ENCODE measurements at places on chromosomes 7 and 10.

DNA sequence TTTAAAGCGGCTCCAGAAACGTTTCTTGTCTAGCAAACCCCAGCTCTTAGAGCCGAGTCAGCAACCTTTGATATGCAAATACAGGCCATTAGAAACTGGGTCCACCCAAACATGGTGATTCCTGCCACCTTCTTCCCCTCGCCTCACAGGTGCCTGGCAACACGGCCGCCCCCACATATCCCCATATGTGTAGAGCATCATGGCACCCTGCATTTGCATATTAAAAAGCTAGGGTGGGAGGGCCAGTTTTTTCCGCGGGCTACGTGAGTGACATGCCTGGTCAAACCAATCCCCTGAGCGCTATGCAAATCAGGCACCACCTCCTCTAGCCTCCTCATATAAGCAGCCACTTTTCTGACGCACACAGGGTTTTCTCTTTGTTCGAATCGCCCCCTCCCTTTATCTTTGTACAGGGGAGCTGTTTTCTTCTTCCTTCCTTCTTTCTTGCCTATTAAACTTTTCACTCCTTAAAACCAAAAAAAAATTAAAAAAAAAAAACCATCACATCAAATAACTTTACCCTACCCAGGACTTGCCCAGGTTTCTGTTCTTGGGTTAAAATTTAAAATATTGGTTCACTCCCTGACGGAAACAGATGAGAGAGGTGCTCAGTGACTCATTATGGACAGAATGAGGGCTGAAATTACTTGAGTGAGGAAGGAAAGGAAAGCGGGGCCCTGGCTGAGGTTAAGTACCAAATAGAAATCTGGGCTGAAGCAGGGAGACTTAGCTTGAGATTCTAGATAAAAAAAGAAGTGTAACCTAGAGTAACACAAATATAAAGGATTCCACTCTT lies 59.8 kb downstream of the COA1 start:
- no peaks in the 10 kb centered on the region for H3K36me3 ChIP-seq
- H3K4me3 ChIP-seq, result no peak overlapping the region
- H3K27ac ChIP-seq, result peak overlapping the region; percentile 9
- peaks cover 22% of the 10 kb centered on the region for H3K4me1 ChIP-seq

GRCh38 chr10:124025660-124026588 lies 67.5 kb downstream of the CHST15 start:
- no peaks in the 10 kb centered on the region for H3K4me1 ChIP-seq
- no peaks in the 10 kb centered on the region for H3K27me3 ChIP-seq
- no peak overlapping the region for H3K4me3 ChIP-seq
- DNase-seq, result peak; percentile 31
- H3K27ac ChIP-seq, result no peak overlapping the region

DNA sequence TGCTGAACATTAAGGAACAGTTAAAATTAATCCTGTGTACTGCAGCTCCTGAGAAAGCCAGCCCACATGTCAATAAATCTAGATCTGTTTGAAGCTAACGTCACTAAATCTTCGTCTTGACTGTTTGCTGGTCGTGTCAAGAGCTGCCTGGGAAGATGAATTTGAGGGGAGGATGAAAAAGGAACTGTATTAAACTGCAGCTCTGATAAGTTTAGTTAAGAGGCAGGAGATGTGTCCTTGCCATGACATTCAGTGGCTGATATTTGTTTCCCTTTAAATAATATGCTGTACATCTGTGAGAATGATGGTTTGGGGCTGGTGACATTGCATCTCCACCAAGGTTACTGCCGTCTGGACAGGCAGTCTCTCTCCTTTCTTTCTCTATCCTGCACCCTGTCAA lies 435.3 kb downstream of the LRMDA start:
- H3K27ac ChIP-seq, result no peak overlapping the region
- no peak overlapping the region for H3K4me3 ChIP-seq
- no peaks in the 10 kb centered on the region for H3K36me3 ChIP-seq

DNA sequence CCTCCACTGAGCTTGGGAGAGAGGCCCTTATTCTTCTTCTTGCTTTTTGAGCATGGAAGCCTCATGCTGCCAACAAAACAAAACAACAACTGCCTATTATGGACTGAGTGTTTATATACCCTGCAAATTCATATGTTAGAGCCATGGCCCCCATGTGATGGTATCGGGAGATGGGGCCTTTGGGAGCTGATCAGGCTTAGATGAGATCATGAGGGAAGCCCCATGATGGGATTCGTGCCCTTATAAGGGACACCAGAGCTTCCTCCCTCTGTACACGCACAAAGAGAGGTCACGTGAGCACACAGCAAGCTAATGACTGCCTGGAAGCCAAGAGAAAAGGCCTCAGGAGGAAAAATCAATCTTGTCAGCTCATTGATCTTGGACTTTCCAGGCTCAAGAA lies 235.0 kb downstream of the FANK1 start:
- H3K4me3 ChIP-seq, result no peak overlapping the region
- no peaks in the 10 kb centered on the region for H3K36me3 ChIP-seq
- no peak for DNase-seq
- H3K4me1 ChIP-seq, result no peaks in the 10 kb centered on the region
- H3K27ac ChIP-seq, result no peak overlapping the region

DNA sequence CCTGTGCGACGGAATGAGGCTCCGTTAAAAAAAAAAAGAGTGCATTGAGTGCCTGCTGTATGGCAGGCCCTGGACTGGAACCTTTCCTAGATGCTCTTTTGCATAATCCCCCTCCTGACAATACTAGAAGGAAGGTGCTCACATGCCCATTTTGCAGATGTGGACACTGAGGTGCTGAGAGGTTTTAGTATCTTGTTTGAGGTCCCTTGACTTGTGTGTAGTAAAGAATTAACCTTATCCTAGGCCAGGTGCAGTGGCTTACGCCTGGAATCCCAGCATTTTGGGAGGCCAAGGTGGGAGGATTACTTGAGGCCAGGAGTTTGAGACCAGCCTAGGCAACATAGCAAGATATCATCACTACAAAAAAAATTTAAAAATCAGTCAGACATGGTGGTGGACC lies 46.6 kb downstream of the TMEM130 start:
- H3K4me1 ChIP-seq, result no peaks in the 10 kb centered on the region
- no peak overlapping the region for H3K4me3 ChIP-seq
- DNase-seq, result no peak
- no peak overlapping the region for H3K27ac ChIP-seq

DNA sequence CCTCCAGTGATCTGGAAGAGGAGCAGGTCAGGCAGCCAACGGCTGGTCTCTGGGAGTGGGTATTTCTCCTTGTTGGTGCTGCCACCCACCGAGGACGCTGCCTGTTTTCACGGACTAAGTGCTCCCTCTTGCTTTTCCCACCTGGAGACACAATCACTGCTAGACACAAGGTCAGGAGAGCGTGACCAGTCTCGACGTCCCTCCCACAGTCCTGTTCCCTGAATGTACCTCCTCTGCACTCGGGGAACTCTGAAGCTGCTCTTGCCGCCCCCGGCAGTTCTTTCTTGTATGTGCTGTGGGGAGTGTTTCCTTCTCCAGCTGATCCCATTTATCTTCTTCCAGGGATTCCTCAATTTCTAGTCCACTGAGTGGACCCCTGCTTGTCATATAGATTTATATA lies 89.4 kb downstream of the CYTH3 start:
- no peak overlapping the region for H3K27ac ChIP-seq
- H3K4me1 ChIP-seq, result peaks cover 5% of the 10 kb centered on the region
- H3K4me3 ChIP-seq, result no peak overlapping the region
- no peaks in the 10 kb centered on the region for H3K36me3 ChIP-seq
- H3K27me3 ChIP-seq, result no peaks in the 10 kb centered on the region
- DNase-seq, result no peak

DNA sequence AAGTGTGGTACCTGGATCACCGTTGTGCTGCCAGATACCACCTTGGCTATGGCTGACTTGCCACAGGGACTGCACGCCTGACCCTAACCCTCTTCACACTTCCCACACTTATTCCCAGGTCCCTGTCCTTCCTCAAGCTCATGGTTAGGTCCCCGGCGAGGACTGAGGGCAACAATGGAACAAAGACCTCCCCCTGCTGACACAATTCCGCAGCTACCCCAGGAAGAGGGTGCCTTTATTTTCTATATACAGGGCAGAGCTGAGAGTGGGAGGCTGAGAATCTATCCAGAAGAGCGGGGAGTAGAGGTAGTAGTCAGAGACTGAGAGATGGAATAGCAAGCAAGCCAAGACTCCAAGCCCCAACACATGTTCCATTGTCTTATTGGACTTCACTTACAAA lies 118.1 kb upstream of the SEM1 start:
- H3K36me3 ChIP-seq, result no peaks in the 10 kb centered on the region
- no peak overlapping the region for H3K4me3 ChIP-seq
- no peaks in the 10 kb centered on the region for H3K27me3 ChIP-seq
- no peaks in the 10 kb centered on the region for H3K4me1 ChIP-seq

DNA sequence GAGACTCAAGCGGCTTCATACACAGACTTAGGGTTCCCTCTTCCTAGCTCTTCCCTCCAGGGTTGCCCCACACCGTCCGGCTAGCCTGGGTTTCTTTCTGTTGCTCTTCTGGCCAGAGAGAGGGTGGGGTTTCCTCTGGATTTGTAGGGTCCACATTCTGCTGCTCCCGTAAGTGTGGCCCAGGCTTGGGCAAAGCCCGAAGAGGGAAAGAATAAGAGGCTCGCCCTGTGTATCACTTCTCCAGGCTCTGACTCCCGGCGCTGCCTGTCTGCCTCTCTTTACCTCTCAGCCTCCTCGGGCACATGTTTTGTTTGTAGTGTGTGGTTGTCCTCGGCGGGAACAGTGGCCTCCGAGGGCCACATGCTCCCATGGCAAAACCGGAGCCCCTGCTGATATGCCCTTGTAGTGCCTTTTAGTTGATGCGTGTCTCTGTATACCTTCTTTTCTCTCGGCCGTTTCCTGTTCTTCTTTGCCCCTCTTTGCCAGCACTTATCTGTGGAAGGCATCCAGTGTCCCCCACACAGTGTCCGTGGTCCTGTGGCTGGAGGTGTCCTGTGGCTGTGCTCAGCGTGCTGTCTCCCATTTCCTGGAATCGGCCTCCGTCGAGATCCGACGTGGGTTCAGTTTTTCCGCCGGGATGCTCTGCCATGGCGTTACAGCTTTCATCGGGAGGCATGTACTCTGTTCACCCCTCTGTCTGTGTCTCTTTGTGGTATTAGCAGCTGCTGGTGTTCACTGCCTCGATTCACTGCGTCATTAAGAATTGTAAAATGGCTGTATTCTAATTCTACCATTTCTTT lies 102.9 kb downstream of the INPP5A start:
- no peak for DNase-seq
- no peaks in the 10 kb centered on the region for H3K36me3 ChIP-seq
- no peak overlapping the region for H3K4me3 ChIP-seq
- no peaks in the 10 kb centered on the region for H3K27me3 ChIP-seq

DNA sequence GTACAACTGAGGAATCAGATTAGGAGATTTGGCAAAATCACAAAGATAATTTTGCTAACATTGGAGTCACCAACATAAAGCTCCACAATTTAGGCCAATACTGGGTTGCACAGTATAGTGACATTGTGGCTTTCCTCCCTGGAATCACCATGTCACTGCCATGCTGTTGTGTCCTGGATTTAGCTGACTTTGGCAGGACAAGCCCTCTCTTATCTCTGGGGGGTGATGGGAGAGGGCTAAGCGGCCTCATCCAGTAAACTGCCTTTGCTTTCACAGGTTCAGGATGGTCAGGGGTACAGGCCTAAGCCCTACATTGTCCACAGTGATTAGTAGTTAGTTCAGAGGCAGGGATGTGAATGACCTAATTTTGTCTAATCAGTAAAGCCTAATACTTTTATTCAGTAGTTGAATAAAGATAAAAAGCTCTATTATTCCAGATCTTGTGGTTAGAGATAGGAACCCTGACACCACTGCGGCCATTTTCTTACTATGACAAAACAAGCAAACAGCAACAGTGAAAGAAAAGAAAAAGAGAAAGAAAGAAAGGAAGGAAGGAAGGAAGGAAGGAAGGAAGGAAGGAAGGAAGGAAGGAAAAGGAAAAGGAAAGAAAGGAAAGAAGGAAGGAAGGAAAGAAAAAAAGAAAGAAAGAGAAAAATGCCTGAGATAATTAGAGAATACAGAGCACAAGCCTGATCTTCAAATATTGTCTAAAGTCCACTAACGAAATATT lies 140.1 kb downstream of the ETV1 start:
- DNase-seq, result no peak
- no peaks in the 10 kb centered on the region for H3K27me3 ChIP-seq
- H3K4me3 ChIP-seq, result no peak overlapping the region
- H3K4me1 ChIP-seq, result peaks cover 11% of the 10 kb centered on the region

- no peaks in the 10 kb centered on the region for H3K4me1 ChIP-seq
- no peak for DNase-seq
- no peaks in the 10 kb centered on the region for H3K27me3 ChIP-seq
- H3K27ac ChIP-seq, result no peak overlapping the region
These were observed 993.7 kb upstream of the AUTS2 start for GRCh38 chr7:68604541-68604940.

DNA sequence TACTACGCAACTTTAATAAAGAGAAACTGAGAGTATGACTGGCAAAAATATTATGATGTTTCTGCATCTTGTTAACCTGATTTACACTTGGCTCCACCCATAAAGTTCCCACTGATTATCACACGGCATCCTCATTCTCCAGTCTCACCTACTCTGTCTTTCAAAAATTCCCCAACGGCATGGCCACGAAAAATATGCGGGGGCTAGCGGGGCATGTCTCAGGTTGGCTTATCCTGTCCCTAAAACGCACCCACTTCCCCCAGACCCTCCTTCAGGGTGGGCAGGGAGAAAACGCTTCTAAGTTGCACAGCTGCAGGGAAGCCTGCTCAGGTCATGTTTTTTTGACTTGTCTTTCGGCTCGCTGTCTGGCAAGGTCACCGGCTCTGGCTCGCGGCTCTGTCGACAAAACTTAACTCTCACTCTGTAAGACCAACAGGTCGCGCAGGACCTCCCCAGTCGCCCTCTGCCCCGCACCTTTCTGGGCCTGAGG lies 3.8 kb downstream of the CDK6 start:
- no peaks in the 10 kb centered on the region for H3K27me3 ChIP-seq
- DNase-seq, result no peak
- peak overlapping the region; percentile 71 for H3K4me3 ChIP-seq
- H3K27ac ChIP-seq, result peak overlapping the region; percentile 78
- H3K4me1 ChIP-seq, result peaks cover 35% of the 10 kb centered on the region
- H3K36me3 ChIP-seq, result no peaks in the 10 kb centered on the region

DNA sequence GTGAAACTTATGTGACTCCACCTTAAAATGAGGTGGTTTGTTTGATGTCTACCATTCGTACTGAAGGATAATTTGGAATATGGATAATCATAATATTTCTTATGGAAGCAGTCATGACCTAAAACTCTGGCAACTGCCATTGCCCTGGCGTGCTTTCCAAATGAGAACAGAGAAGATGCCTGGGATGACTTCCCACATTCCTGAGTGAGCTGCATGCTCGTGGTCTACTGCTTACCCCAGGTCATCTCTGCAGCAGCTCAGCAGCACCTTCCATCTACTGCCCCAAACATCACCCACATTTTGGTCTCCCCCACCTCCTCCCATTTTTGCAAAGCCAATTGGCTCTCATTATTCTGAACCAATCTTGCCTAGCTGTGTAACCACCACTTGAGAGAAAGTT lies 40.1 kb downstream of the LYZL1 start:
- H3K4me1 ChIP-seq, result no peaks in the 10 kb centered on the region
- H3K36me3 ChIP-seq, result no peaks in the 10 kb centered on the region
- H3K27me3 ChIP-seq, result peaks cover 22% of the 10 kb centered on the region
- DNase-seq, result no peak

Measured in endothelial cell of umbilical vein (primary cell).